ENCODE measurements at places on chromosomes 4 and X. TPM values are rescaled to one million over a fixed set of nuclear protein-coding genes. Genes with fewer than 3 reads are reported as not detected.

GRCh38 chr4:28913466-28913865, 1806.7 kb upstream of the PCDH7 start:
- no peak overlapping the region for H3K4me3 ChIP-seq
- H3K4me1 ChIP-seq = no peaks in the 10 kb centered on the region

- H3K27me3 ChIP-seq = no peaks in the 10 kb centered on the region
- H3K4me1 ChIP-seq = peaks cover 6% of the 10 kb centered on the region
- no peak for DNase-seq
- no peak overlapping the region for H3K27ac ChIP-seq
- no peaks in the 10 kb centered on the region for H3K36me3 ChIP-seq
Measured at GRCh38 chr4:26365537-26366150, 44.8 kb downstream of the RBPJ start.

DNA sequence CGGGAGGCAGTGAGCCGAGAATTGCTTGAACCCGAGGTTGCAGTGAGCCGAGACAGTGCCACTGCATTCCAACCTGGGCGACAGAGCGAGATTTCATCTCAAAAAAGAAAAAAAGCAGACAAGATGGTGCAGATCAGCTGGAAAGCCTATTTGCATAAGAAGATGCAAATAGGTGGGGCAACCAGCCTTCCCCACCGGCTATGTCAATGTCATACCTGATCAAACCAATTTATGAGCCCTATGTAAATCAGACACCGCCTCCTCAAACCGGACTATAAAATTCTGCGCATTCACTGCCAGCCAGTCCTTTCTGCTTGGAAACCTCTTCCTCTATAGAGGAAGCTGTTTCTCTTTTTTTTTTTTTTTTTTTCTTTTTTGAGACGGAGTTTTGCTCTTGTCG, 64.5 kb upstream of the CHRNA9 start:
- no peak overlapping the region for H3K4me3 ChIP-seq
- no peak for DNase-seq
- no peaks in the 10 kb centered on the region for H3K4me1 ChIP-seq
- no peak overlapping the region for H3K27ac ChIP-seq

GRCh38 chr4:5712517-5712916, 1.5 kb downstream of the EVC start:
- no peaks in the 10 kb centered on the region for H3K36me3 ChIP-seq
- H3K4me3 ChIP-seq = no peak overlapping the region
- peaks cover 23% of the 10 kb centered on the region for H3K27me3 ChIP-seq
- H3K4me1 ChIP-seq = no peaks in the 10 kb centered on the region

DNA sequence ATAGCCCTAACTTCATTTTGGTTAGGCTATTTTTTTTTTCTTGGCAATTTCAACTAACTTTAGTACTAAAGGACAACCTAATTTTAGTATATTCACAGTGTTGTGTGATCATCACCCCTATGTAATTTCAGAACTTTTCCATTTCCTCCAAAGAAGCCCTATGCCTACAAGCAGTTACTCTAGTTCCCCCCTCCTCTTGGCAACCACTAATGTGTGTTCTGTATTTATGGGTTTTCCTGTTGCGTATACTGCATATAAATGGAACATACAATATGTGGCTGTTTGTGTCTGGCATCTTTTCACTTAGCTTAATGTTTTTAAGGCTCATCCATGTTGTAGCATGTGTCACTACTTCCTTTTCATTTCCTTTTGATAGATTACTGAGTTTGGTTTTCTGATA, 57.6 kb downstream of the N4BP2 start:
- DNase-seq = no peak
- no peak overlapping the region for H3K27ac ChIP-seq
- H3K36me3 ChIP-seq = no peaks in the 10 kb centered on the region

- H3K4me3 ChIP-seq = no peak overlapping the region
- no peaks in the 10 kb centered on the region for H3K36me3 ChIP-seq
- H3K27ac ChIP-seq = no peak overlapping the region
Measured at GRCh38 chr4:32991663-32992062, 2271.5 kb downstream of the PCDH7 start.

DNA sequence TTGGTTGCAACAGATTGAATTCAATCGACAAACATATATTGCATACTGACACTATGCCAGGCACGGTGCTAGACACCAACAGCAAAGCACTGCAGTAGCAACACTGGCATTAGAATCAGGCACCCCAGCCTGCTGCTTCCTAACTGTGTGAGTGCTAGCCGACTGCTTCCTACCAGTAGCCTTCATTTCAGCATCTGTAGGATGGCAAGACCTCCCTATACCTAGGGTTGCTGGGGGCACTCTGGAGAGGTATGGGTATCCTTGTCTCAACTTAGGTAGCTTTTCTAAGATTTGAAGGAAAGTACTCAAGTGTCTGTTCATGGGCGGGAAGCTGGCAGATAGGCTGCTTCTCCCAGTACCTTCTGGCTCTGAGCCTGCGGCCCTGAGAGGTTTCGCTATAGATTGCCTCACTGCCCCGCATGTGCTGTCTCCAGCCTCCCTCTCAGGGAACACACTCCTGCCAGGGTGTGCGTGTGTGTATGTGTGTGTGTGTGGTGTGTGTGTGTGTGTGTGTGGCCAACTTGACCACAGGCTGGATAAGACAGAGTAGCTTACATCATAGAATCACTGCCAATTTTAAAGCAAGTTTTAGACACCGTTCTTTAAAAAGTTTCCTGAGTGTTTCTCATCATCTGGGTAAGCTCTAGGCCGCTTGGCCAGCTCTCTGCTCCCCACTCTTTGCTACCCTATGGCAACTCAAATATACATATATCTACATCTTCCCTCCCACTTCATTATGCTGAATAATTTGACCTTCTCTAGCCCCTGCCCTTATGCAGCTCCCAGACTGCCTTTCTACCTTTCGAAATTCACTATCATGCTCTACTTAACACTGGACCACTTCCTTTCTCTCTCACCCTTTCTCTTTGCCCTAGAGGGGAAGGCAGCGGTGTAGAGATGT, 97.0 kb upstream of the PJA1 start:
- no peak overlapping the region for H3K27ac ChIP-seq
- H3K4me1 ChIP-seq = no peaks in the 10 kb centered on the region
- no peak for DNase-seq
- H3K36me3 ChIP-seq = no peaks in the 10 kb centered on the region

- H3K27me3 ChIP-seq = no peaks in the 10 kb centered on the region
- no peak overlapping the region for H3K4me3 ChIP-seq
- no peak for DNase-seq
- H3K36me3 ChIP-seq = no peaks in the 10 kb centered on the region
- no peaks in the 10 kb centered on the region for H3K4me1 ChIP-seq
Measured at GRCh38 chr4:164204434-164204833, 549.5 kb upstream of the SMIM31 start.

DNA sequence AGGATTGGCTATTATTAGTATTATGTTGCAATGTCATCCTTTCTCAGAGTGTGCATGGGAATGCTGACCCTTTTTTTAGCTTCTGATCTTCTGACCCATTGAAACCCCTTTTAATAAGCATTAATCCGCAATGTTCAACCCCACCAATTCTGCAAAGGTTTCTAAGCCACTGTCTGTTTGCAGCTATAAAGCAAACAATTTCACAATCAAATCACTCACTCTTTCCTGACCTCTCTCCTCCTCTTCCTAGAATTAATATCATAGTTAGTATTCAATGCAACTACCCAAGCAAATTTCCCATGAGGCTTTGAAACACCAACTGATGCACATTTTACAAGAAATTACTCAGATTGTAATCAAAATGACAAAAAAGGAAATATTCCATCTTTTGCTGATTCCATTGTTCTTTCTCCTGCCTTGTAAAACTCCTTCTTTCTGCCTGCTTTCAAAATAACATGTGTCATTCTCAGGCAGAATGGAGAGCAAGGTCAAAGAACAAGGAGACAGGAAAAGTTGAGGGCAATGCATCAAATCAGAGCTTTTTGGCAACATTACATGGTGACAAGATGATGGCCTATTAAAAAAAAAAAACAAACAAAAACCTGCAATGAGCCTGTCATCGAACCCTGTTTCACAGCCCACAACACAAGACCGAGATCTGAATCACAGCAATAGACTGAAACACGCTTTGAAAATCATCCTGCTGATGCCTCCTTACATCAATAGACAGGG, 253.2 kb upstream of the AR start:
- no peak for DNase-seq
- H3K36me3 ChIP-seq = no peaks in the 10 kb centered on the region
- no peak overlapping the region for H3K4me3 ChIP-seq
- H3K27ac ChIP-seq = no peak overlapping the region
- no peaks in the 10 kb centered on the region for H3K4me1 ChIP-seq

DNA sequence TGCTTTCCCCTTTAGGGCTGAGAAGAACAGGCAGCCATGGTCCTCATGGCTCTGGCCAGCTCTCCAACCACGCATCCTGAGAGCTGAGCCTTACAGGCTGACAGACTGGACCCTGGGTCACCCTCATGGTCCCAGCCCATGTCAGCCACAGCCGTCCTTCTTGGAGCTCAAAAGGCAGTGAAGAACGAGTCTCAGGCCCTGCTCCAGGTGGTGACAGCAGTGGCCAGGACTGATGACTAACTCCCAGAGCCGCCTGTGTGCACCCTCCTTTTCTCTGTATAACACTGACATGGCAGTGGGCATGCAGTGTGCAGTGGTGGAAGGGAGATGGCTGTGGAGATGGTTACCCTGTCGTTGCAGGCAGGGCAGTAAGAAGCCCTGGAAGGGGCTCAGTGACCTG, 10.3 kb upstream of the DUSP9 start:
- DNase-seq = no peak
- peaks cover 3% of the 10 kb centered on the region for H3K27me3 ChIP-seq
- H3K4me1 ChIP-seq = no peaks in the 10 kb centered on the region
- no peaks in the 10 kb centered on the region for H3K36me3 ChIP-seq
- H3K4me3 ChIP-seq = no peak overlapping the region

DNA sequence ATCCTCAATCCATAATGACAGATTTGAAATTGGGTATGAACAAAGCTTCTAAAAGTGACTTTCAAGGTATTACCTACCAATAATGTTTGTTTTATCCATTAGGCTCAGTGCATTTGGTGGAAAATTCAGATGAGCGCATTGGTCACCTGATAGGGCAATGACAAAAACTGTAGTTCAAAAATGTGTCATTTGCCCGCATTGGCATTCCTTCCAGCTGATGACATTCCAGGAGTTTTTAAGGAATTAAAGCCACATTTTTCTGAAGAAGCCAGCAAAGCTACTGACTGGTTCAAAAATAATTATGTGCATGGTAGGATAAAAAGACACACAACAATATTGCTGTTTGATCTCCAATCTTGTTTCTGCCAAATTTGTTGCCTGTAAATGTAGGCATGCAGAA, 473.4 kb upstream of the CPEB2 start:
- no peaks in the 10 kb centered on the region for H3K36me3 ChIP-seq
- DNase-seq = no peak
- no peaks in the 10 kb centered on the region for H3K27me3 ChIP-seq
- no peak overlapping the region for H3K4me3 ChIP-seq
- no peaks in the 10 kb centered on the region for H3K4me1 ChIP-seq

DNA sequence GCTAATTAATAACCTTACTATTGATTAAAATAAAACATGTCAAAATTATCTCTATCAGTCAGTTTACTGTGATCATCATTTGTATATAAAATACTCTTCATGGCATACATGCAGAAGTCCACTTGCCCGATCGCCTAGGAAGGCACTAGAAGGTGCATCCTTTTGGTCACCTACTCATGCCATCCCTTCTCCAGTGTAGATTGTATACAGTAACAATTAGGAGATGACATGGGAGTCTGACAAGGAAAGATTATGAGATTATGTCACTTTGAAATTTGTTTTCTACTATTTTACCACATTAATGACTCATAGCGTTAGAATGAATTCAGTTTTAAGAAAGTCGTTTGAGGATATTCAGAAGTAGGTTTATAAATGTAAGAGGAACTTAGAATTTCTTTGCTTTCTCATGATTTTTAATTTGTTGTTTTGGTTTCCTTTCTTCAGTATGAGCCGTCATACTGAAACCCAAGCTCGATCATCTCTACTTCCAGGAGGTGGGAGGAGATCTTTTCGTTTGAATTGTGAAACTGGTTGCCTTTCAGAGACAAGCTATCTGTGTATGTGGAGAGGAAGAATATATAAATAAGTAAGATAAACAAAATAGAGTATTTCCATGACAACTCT, 51.1 kb upstream of the UNC5C start:
- no peaks in the 10 kb centered on the region for H3K4me1 ChIP-seq
- H3K27ac ChIP-seq = no peak overlapping the region
- no peaks in the 10 kb centered on the region for H3K36me3 ChIP-seq
- no peak for DNase-seq
- no peaks in the 10 kb centered on the region for H3K27me3 ChIP-seq

GRCh38 chr4:122297694-122298093, 81.1 kb upstream of the ADAD1 start:
- H3K27me3 ChIP-seq = no peaks in the 10 kb centered on the region
- no peaks in the 10 kb centered on the region for H3K36me3 ChIP-seq
- H3K4me3 ChIP-seq = no peak overlapping the region
- DNase-seq = no peak
- H3K4me1 ChIP-seq = no peaks in the 10 kb centered on the region

DNA sequence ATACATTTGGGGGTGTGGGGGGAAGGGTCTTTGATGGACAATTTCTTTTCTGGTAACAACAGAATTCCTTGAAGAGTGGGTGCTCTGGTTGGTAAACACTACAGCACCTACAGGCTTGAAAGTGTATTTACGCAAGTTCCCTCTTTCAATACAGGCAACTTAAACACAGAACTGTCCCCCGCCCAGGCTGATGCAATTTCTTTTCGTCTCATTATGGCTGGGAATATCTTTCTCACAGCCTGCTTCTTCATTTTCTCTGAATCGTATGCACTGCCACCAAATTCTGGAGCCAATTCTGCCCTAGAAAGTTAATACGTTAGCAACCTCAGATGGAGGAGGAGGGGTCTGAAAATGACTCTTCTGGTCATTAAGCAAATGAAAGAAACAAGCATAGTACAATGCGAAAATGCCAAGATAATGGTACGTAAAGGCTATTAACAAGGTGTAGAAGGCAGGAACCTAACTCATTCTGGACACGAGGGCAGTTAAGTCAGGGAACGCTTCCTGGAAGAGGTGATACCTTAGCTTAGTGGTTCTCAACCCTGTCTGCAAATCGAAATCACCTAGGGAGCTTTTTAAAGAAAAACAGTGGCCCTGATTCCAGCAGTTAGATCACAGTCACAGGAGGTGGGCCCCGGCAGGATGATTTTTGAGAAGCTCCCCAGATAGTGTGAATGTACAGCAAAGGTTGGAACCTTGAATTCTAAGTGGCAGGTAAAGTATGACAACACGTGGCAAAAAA, 1.0 kb downstream of the AGA start:
- peaks cover 7% of the 10 kb centered on the region for H3K4me1 ChIP-seq
- H3K27me3 ChIP-seq = no peaks in the 10 kb centered on the region
- no peak for DNase-seq
- peak overlapping the region; percentile 95 for H3K27ac ChIP-seq

The UCP1 gene
- polyA plus RNA-seq = 0.66 TPM

The SPANXN3 gene
- not detected for polyA plus RNA-seq

The GASK1B gene
- polyA plus RNA-seq = 12.4 TPM

The GYG2 gene
- 0.73 TPM for polyA plus RNA-seq

The ADH1C gene
- 1.6 TPM for polyA plus RNA-seq
